Fibroblast of gingiva (primary cell): ENCODE measurements at places on chromosomes 12 and 14.
A peak's percentile ranks its signal among the peaks of the same experiment; 100 is the strongest.

GRCh38 chr14:87615047-87615446 is 377.9 kb downstream of the GALC start:
- DNase-seq, result no peak

GRCh38 chr14:75470238-75470797 is 42.5 kb downstream of the JDP2 start:
- no peak for DNase-seq

DNA sequence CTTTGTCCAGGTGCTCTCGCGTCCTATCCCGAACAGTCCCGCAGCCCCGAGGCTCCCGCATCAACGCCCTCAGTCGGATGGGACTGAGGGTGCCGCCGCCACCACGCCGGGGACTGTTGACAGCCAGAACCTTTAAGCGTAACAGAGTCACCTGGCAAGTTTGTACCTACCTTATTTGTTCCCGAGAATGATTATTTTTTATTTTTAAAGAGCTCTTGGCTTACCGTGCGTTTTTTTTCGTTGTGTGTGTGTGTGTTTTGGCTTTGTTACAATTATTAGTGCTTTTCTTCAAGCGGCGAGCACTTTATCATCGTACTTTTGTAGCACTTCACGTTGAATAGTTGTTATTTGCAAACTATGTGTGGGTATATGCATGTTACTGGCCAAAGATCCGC is 463 bp downstream of the COA8 start:
- no peak for DNase-seq

DNA sequence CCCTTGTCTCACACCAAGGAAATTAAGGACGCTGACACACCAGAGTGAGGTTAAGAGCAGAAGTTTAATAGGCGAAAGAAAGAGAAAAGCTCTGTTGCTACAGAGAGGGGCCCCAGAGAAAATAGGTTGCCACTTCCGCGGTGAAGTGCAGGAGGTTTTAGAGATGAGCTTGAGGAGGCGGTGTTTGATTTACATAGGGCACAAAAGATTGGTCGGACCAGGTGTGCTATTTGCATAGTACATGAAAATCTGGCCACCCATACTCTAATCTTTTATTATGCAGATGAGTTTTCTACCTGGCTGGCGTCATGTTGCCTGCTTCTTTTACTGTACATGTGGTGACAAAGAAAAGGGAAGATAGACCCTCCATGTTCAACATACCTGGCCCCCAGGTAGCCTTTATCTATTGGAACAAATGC is 23.3 kb upstream of the MYF6 start:
- DNase-seq, result no peak

- no peak for DNase-seq
Observed at GRCh38 chr12:73815072-73815645, 722.5 kb upstream of the ATXN7L3B start.

DNA sequence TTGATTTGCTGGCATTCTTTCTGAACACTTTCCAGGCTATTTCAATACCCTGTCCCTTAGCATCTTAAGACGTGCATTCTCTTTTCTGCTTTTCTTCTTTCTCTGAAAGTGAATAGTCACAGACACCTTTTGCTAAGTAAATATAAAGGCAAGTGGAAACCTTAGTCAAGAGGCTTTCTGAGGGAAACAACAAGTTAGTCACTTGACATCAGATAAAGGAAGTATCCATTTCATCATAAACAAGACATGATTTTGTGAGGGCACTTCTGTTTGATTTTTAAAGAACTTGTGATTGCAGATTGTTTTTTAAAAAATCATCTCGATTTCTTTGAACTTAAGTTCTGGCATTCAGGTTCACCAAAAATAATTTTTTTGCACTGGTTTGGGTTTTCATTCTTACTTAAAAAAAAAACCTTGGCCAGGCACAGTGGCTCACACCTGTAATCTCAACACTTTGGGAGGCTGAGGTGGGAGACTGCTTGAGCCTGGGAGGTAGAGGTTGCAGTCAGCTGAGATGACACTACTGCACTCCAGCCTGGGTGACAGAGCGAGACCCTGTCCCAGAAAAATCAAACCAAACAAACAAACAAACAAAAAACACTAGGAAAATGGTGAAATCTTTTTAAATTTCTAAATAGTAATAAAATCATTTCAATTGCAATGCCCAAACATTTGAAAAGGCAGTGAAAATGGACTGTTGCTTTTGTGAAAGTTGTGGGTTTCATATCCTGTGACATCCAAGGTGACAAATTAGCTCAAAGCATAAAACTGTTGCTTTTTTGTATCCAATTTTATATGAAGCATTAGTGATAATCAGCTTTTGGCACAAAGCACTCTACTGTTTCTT is 8.3 kb upstream of the KLHL42 start:
- no peak for DNase-seq

GRCh38 chr14:62015945-62016344 is 253.7 kb downstream of the SNAPC1 start:
- DNase-seq, result no peak

GRCh38 chr14:77805706-77806105 is 5.8 kb downstream of the ADCK1 start:
- DNase-seq, result no peak

GRCh38 chr12:67559751-67560150 is 88.8 kb upstream of the DYRK2 start:
- no peak for DNase-seq

DNA sequence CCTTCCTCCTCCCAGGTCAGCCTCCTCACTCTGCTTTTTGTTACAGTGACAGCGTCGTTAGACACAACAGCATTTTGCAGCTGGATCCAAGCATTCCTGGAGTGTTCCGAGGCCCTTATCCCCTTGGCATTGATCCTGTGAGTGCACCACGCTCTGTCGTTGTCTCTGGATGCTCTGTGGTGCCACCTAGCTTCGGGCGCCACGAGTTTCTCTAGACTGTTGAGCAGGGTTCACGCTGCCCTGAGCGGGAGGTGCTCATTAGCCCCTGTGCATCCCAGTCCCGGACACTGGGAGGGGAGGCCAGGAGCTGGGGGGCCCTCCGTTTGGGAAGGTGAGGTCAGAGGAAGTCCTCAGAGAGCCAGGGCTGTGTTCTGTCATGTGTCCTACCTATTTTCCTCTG is 17.3 kb upstream of the DNAH10 start:
- DNase-seq, result no peak

DNA sequence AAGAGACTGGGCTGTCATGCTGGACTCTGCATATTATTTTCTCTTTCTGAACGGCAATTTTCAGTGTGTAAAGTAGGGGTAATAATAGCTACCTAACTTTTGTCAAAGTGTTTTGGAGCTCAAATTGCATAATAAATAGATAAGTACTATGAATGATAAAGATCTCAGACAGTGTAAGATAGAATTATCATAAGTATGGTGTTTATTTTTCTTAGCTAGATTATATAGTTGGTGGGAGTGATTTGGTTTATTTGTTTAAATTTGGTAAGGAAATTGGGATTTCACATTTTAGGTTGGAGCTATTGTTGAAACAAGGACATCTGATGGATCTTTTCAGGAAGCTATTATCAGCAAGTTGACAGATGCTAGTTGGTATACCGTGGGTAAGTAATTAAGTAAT is 7.4 kb downstream of the ARID4A start:
- no peak for DNase-seq

DNA sequence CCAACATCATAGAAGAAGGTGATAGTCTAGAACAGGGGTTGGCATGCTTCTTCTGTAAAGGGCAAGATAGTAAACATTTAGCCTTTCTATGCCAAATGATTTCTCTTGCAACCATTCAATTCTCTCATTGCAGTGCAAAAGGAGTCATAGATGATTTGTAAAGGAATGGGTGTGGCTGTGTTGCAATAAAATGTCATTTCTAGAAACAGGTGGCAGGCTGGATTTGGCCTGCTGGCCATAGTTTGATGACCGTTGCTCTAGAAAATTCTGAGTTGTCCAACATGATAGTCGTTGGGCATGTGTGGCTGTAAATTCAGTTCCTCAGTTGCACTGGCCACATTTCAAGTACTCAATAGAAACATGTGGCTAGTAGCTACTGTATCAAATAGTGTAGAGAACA is 21.7 kb downstream of the SMCO2 start:
- no peak for DNase-seq

DNA sequence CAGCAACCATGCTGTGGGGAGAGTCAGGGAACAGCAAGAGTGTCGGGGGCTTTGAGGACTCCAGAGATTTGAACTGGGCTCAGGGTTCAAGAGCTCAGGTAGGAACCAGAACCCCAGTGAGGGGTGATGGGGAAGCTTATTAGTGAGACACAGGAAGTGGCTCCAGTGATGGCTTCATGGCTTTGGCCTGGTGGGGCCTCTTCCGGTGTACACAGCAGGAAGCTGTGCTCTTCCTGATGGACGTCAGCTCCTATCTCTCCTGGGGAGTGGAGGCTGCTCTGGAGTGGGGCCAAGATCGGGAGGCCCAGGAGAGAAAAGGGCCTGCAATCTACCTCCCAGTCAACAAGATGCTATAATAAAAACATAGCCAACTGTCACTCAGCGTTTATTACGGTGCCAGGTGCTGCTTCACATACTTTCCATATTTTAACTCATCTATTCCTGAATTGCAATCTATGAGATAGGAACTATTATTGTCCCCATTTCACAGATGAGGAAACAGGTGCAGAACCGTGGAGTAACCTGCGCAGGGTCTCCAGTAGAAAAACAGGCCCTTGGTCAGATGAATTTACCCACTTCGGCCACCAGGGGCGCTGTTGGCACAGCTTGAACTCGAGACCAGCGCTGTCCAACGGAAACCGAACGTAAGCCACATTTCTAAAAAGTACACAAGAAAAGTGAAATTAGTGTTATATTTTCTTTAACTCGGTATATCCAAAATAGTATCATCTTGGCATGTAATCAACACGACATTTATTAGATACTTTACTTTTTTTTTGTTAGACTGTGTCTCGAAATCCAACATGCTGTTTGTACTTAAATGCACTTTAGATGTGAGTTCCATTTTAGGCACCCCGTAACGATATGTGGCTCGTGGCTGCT is 63.6 kb upstream of the DLK1 start:
- peak; percentile 36 for DNase-seq

- DNase-seq, result no peak
Observed at GRCh38 chr14:64717870-64718269, 13.6 kb downstream of the PLEKHG3 start.

- DNase-seq, result no peak
Observed at GRCh38 chr12:114318984-114319383, 87.0 kb downstream of the TBX5 start.

DNA sequence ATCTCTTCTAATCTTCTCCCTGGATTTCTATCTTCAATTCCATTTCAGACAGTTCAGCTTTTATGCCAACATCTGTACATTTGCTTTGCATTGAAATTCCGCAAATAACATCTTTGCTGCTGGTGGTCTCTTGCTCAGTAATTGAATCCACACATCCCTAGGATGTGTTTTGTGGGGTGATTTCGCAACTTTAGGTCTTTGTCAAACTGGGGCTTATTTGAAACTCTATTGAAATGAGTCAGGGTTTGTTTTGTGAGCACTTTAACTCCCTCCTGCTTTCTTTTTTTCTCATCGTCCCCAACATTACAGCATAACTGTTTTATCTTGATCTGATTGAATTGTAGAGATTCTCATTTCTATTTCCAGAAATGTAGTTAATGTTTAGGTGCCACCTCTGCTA is 404.3 kb downstream of the NPAS3 start:
- no peak for DNase-seq

DNA sequence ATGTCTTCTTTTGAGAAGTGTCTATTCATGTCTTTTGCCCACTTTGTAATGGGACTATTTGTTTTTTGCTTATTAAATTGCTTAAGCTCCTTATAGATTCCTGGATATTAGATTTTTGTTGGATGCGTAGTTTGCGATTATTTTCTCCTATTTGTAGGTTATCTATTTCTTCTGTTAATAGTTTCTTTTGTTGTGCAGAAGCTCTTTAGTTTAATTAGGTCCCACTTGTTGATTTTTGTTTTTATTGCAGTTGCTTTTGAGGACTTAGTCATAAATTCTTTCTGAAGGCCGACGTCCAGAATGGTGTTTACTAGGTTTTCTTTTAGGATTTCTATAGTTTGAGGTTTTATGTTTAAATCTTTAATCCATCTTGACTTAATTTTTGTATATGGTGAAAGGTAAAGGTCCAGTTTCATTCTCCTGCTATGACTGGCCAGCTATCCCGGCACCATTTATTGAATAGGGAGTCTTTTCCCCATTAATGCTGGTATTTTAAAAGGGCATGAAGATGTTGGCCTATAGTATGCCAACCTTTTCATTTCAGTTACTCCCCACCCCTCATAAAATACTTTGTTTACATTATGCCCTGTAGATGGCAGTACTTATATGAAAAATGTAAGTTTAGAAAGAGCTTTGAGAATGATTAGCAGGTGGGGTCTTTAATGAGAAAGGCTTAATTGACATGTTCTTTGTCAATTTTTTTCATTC is 62.9 kb upstream of the PSMA6 start:
- DNase-seq, result no peak

GRCh38 chr12:1639538-1639937 is 10.5 kb downstream of the WNT5B start:
- DNase-seq, result no peak

- peak; percentile 72 for DNase-seq
Observed at GRCh38 chr12:51349026-51349425, 2.5 kb upstream of the CELA1 start.

GRCh38 chr12:14946162-14946561 is 7.8 kb upstream of the ERP27 start:
- peak; percentile 38 for DNase-seq

GRCh38 chr12:42609605-42610004 is 20.1 kb upstream of the PRICKLE1 start:
- DNase-seq, result peak; percentile 21

DNA sequence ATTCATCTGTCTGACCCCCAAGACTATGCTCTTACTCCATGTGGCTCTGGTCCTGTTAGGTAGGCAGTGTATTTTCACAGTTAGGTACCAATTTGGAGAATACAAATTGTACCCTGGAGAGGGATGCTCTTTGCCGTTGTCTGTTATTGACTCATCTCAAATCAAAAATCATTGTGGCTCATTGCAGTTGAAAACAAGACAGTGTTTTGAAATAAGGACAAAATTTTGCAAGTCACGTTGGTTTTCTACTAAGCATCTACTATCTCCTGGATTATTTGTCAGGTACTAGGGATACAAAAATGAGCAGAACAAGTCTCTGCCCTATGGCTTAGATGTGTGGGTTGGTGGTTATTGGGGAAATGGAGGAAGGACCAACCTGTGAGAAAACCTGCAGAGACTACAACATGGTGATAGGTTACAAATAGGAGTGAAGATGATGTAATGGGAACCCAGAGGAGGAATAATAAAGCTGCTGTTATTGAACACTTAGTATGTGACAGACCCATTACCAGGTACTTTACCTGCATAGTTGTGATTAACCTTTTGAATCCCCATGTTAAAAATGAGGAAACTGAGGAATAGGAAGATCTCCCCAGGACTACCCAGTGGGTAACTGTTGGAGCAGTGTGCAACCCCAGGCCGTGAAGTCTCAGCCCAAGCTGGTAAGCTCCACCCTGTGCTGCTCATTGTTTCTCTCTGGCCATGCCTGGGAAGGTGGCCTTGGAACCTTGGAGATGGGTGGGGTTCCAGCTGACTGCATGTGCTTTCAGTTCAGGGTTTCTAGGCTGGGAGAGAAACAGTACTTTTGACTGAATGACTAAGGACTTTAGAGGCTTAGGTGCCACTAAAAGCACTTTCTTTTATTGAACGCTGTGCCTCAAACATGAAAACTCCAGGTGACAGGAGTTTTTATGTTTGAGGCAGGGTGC is 72.9 kb upstream of the SRSF5 start:
- DNase-seq, result no peak
